Activated naive CD8-positive, alpha-beta T cell treated with anti-CD3 and anti-CD28 coated beads, Interleukin-2, amount 10 ng/mL, durations not matched to agents 7 days and 5 days (primary cell): ENCODE measurements at places on chromosomes 7 and 10. TPM values are rescaled to one million over a fixed set of nuclear protein-coding genes. Genes with fewer than 3 reads are reported as not detected.

GRCh38 chr10:52391927-52392602 is 78.0 kb downstream of the DKK1 start:
- DNase-seq, result no peak

GRCh38 chr7:75924256-75924655 is 9.3 kb downstream of the POR start:
- no peak for DNase-seq

- DNase-seq, result no peak
Observed at GRCh38 chr7:45922810-45923209, 1.7 kb upstream of the IGFBP3 start.

- DNase-seq, result no peak
Observed at GRCh38 chr10:38605153-38605661, 511.1 kb downstream of the ZNF37A start.

GRCh38 chr10:89062861-89063260 is 72.3 kb downstream of the FAS start:
- DNase-seq, result no peak

DNA sequence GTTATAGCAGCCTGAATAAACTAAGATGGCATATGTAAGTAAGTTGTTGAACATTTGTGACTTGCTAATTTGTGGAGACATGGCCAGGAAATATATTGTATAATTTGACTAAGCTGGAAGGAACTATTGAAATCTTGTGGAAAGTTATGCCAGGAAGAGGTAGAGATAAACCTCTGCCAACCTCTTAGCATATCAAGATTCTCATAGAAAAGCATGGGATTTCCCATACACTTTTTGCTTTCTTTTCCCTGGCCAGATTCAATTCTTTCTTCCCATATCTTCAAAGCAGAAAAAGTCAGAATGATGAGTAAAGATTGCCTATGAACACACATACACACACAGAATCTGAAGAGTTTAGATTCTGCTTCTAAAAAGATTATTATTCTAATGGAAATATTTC is 216.2 kb downstream of the SEMA3D start:
- DNase-seq, result no peak

GRCh38 chr7:81155654-81156373 is 237.0 kb upstream of the SEMA3C start:
- no peak for DNase-seq

Gene CYP3A7
- total RNA-seq, result not detected

DNA sequence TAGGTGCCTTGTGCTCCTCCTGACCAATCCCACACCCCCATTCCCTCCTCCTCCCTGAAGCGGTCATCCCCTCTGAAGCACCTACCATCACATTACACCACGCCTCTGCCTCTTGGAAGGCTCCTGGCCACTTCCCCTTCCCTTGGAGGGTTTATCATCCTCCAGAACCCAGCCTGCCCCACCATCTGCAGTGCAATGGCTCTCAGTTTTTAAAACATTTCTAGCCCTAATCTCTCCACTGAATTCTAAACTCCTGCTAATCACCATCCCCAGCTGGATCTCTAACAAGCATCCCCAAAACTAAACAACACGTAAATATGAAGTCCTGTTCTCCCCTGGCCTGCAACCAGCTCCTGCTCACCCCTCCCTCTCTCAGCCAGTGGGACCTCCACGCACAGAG is 70.6 kb downstream of the PIP4K2A start:
- no peak for DNase-seq
